Cardiac ventricle fibroblast (primary cell): ENCODE measurements at places on chromosomes 4 and X. TPM values are rescaled to one million over a fixed set of nuclear protein-coding genes. Genes with fewer than 3 reads are reported as not detected.

The SHROOM2 gene
- 0.49 and 0.75 TPM in 2 replicates for total RNA-seq

The HPSE gene
- 4.1 and 4.5 TPM in 2 replicates for total RNA-seq

The CXCL3 gene
- total RNA-seq: 3.2 and 5.4 TPM in 2 replicates

The BTC gene
- total RNA-seq: not detected in 2 replicates
